CD8-positive, alpha-beta T cell (primary cell): ENCODE measurements at places on chromosomes 16 and 17. TPM values are rescaled to one million over a fixed set of nuclear protein-coding genes. Genes with fewer than 3 reads are reported as not detected.

GRCh38 chr17:78206298-78206697 lies 7.8 kb upstream of the BIRC5 start:
- DNase-seq, result no peak

DNA sequence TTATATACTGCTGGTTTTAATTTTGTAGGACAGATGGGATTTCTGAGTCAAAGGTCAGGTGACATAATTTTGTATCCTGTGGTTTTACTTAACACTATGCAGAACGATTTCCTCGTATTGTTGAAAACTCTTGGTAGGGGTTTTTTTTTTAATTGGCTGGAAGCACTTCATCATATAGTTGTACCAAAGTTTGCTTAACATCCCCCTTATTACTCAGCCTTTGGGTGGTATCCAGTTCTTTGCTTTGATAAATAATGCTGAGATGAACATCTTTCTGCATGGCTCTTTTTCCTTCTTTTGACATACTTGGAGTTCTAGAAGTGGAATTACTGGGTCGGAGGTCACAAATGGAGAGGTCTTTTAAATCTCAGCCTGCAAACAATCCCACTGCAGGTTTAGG lies 419.1 kb downstream of the MAF start:
- no peak for DNase-seq

GRCh38 chr16:75022567-75022966 lies 23.7 kb downstream of the ZNRF1 start:
- no peak for DNase-seq

DNA sequence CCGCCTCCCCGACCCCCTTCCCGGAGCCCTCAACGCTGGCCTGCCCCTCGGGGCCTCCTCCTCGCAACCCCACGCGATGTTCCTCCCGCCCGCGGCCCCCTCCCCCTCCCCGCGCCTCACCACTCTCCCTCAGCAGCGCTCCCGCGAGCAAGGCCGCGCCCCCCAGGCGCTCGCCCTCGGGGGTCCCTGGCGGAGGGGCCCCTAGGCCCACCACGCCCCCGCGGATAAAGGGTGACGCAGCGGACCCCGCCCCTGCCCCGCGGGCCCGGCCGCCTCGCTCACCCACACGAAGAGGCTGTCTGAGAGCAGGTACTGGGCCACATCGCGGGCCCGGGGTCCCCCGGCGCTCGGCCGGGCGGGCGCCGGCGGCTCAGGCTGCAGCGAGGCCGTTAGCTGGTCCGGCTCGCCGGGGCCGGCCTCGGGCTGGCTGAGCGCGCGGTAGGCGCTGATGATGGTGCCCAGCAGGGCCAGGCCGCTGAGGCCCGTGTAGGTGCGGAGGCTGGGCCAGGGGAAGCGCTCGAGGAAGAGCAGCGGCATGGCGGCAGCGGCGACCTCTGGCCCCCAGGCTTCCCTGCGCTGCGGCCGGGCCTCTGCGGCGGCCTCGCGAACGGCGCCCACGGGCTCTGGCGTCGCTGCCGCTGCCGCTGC lies 430 bp downstream of the AMFR start:
- DNase-seq, result peak; percentile 45

DNA sequence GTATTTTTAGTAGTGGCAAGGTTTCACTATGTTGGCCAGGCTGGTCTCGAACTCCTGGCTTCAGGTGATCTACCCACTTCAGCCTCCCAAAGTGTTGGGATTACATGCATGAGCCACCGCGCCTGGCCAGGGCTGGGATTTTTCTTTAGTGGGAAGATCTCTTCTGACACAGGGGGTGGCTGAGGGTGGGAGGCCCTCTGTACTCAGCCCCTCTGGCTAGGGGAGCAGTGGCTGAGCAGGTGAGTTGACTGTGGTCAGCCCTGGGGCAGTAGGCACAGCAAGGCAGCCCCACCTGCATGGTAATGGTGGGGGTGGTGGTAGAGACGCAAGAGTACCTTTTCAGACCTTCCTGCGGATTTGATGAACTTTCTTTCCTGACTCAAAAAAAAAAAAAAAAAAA lies 12.3 kb upstream of the GPRC5B start:
- DNase-seq, result no peak

DNA sequence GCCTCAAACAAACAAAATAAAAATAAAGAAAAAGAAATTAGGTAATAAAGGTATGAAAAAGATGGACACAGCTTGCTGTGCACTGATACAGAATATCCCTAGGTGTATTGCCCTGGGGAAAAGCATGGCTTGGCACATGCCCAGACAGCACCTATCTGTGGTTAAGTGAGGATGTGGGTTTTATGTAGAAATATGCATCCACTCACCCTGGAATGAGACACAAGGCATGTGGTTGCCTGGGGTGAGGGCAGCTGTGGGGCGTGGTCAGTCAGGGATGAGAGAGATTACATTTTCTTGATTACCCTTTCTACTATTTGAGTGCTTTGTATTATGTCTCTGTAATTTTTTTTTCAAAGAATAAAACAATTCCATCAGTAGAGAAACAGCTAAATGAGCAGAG lies 6.9 kb downstream of the PLLP start:
- peak; percentile 25 for DNase-seq

DNA sequence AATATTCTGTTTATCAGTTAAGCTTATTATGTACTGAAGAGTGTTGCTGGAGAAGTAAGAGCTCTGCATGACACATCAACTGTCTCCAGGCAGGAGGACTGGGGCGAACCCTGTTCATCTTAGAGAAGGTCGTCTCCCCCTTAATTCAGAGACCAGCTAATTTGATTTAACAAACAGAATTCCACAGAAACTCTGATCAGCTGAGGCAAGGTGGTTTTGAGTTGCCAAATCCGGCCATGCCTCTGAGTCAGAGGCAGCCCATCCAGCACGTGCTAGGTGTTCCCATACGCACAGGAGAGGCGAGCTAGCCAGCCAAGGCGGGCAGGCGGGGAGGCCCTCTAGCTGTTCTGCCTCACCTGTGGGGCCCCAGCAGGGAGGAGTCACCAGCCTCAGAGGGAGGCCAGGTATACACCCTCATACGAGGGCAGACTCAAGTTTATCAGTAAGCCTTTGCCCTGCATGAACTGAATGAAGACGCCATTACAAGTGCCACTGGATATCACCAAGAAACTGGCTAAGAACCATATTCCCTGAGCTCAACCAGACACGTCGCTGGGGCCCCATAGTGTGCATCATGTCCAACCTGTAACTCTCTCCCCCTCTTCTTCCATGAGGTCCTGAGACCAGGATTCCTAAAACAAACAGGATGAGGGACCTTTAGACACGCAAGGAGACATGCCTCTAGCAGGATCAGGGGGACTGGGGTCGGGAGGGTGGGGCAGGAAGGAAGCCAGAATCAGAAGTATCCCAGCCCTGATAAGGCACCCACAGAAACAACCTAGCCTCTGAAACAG lies 25.7 kb downstream of the STAT5A start:
- DNase-seq, result no peak

DNA sequence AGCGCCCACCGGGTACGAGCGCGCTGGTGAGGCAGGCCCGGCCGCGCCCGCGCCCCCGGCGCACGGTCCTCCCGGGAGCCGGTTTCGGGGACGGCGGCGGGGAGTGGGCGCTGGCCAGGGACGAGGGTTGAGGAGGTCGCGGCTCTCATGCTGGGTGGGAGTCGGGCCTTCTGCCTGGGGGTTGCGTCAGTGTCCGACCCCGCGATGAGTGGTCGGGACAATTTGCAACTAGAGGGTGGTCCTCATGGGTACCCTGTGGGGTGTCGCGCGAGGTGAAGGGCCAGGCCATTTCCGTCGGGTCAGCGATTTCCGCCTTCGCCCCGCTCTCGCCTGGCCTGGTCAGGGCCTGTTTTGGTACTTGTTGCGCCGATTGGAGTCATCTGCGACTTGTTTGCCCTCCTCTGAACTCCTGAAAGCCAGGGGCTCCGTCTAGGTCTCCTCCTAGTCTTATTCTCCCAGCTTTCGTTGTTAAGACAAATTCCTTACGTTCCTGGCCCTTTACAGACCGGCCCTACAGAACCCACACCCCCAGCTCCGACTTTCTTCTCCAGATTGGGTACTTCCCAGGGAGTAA lies 14.9 kb downstream of the NAA60 start:
- no peak for DNase-seq

- DNase-seq, result no peak
Measured at GRCh38 chr16:57194512-57194911, 8.4 kb downstream of the RSPRY1 start.

RILP gene
- total RNA-seq, result 1.4 TPM

CCL3 gene
- 8.1 TPM for total RNA-seq

PRCD gene
- not detected for total RNA-seq

DPEP1 gene
- total RNA-seq, result not detected

OTOA gene
- total RNA-seq, result not detected

CTNS gene
- 3.1 TPM for total RNA-seq

MFAP4 gene
- total RNA-seq, result not detected
